ENCODE measurements at places on chromosomes 2 and 18.

DNA sequence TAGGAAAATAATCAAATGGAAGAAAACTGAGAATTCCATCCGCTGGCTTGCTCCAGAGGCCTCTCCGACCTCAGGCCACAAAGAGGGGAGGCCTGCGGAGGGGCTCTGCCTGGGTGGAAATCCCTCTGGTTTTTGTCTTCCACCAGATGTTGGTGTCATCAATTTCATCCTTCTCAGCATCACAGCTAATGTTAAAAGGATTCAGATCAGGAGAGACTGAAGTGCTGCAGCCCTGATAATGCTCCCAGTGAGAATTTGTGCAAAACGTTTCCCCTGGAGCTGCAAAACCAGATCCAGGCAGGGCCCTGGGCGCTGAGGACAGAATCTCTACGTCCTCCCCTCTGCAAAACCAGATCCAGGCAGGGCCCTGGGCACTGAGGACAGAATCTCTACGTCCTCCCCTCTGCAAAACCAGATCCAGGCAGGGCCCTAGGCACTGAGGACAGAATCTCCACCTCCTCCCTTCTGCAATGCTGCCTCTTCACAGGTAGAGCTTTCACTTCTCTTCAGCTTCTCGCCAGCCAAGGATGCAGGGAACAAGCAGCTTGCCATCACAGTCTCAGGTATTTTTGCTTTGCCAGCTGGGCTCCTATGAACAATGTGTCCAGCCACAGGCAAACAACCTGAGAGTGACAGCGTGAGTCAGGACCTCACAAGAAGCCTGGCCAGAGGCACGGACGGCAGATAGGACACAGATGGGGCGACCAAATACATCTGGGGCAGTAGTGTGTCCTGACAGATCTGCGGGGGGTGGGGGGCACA lies 81.2 kb downstream of the TMEM18 start:
- no peak for DNase-seq

DNA sequence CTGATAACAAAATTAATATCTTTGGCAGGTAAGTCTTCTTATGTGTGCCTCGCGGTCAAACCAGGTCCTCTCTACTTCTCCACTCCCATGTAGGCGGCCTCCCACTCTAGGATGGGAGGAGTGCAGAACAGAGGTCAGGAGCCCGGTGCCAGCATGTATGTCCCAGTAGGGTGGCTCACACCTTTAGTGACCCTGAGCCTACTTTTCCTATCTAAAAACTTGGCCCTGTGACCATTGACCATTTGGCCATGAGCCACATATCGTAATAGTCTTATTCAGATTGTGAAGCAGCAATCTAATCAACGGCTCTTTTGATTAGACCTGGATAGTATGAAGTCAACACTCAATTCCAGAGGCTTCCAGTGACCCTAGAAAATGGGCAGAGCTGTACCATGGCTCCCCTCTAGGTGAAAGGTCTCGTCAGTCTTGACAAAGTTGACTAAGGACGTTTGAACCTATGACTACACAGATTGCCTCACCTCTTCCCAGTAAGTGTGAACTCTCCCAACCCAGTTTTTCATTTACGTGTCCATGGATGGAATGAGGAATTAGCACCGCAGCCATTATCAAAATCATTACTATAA lies 17.1 kb upstream of the FABP1 start:
- no peak for DNase-seq

DNA sequence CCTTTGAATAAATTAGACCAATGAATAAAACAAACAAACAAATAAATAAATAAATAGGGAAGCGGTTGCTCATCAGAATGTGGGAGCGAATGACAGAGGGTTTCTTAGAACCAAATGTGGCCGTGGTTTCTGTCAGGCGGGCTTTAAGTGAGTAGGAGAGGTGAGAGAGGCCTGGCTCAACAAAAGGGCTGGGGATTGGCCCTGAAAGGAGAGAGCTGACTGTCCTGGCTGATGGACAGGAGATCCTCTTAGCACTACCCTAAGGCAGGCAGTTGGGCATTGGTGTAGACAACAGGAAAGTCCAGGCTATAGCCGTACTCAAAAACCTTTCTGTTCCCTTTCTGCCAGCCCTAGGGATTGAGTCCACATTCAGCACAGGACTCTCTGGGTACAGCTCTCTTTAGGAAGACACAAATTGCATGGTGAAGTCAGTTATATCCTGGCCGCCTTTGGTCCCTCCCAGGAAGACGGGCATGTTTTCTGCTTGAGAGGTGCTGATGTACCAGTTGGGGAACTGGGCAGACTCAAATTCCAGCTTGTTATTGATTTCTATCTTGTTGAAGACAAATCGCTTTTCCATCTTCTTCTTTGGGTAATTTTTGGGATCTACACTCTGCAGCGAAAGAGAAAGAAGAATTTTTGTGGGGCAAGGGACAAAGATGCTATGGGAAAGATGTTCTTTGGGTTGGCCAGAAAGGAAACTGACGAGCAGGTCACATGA lies 6.5 kb downstream of the IL1B start:
- no peak for DNase-seq

GRCh38 chr18:37689841-37690240 lies 124.2 kb upstream of the CELF4 start:
- no peak for DNase-seq

DNA sequence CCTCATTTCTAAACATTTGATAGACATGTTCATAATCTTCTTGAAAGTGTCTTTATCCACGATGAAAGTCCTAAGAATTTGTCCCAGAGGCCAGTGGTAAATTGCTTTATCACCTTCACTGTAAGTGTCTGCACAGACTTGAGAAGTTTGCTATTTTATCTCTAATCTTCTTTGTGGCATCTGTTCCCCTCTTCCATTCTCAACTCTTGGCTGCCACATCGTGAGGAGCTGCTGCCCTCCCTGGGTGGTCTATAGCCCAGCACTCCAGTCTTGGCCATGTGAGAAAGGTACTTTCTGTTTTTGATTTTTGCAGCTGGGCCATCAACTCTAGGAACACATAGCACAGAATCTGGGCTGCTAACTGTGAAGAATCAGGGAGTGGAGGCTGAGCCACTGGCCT lies 45.5 kb downstream of the SLC14A2 start:
- no peak for DNase-seq

- DNase-seq = no peak
Observed at GRCh38 chr2:160278879-160279177, 78.8 kb upstream of the ITGB6 start.

GRCh38 chr2:160429248-160430000 lies 64.2 kb downstream of the RBMS1 start:
- peak; percentile 66 for DNase-seq

DNA sequence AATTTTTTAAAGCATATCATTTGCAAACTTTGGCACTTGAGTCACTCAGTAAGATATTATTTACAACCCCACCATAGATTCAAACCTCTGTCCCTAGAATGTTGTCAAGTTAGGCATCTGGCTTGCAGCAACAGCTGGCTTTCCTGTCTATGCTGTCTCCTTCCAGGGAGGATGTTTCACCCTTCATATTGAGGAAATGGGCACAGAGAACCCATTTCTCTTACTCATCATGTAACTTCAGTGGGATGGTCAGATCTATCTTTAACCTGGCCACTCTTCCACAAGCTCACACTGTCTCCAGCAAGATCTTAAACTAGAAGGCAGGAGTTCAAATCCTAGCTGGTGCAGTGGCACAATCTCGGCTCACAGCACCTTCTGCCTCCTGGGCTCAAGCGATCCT lies 15.8 kb downstream of the LCT start:
- DNase-seq = no peak

DNA sequence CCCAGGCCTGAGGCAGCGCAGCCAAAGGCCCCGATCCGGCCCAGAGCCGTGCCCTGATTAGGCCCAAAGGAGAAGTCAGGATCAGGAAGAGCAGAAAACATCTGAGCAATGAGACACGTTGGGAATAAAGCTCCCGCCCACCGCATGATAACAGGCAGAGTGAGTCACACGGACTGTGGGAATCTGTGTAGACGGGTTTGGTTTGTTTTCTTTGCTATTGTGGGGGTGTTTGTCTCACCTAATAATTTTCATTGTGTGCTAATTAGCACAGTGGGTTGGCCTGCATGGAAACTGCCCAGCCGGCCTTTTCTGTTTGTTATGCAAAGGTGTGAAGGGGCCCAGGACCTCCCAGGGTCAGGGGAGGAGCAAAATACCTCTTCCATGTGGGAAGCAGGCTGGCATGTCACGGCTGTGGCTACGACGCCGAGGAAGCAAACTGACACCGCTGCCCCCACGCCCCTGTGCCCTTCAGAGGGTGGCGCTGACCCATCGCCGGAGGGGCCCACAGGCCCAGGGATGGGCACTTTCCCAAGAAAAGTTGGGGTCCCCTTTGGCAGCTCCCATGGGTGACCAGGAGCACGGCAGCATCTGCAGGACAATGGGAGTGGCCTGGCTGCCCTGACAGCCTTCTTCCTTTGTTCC lies 68.4 kb upstream of the CTDP1 start:
- no peak for DNase-seq

Measured in activated CD4-positive, alpha-beta T cell treated with anti-CD3 and anti-CD28 coated beads, Interleukin-10, Interleukin-2, amounts not matched to agents 100 ng/mL and 50 ng/mL, durations not matched to agents 16 hours and 8 hours (primary cell).